ENCODE measurements at places on chromosomes 2 and 18.

DNA sequence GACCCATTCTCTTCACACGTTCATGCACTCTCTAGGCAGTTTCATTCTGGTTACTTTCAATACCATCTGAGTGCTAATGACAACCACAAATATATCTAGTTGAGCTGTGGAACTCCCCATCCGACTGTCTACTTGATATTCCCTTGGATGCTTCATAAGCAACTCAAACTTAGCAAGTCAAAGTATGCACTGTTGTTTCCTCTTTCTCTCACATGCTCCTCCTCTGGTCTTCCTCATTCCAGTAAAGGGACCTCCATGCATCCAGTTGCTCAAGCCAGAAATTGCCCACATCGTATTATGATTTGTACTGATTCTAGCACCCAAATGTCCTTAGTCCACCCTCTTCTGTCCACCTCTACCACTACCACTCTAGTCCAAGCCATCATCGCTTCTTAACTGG is 22.3 kb downstream of the SEMA4F start:
- no peak for DNase-seq

DNA sequence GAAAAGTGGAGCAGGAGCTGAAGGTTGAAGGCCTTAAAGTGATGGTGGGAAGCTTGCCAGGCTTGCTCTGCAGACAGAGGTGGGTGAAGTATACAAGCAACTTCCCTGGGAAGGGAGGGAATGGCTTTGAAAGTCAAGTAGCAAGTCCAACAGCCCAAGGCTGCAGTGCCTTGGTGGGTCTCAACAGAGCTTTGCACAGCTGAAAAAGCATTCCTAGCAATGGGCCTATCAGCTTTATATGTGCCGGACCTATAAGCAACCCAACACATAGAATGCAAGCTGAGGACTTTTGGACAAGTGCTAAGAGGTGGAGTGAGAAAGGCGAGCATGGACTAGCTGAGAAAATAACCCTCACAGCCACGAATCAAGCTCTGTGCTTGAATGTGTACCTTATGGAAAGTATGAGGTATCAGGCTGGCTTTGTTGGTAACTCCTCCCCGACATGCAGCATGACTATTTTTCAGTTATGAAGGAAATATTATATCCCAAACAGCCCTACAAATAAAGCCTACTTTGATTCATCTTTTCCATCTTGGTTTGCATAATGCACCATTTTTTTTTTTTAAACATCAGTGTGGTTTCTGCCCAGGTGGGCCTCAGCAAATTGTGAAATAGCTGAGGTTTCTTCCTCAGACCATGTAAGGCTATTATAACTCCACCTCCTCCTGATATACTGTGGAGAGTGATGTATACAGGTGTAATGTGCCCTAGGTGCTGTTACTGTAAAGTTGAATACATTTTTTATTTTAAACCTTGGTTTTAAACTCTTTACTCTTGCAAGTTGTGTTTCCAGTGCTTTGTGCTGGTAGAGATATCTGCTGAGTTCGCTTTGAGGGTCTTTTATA is 241.4 kb upstream of the CXCR4 start:
- DNase-seq: no peak

DNA sequence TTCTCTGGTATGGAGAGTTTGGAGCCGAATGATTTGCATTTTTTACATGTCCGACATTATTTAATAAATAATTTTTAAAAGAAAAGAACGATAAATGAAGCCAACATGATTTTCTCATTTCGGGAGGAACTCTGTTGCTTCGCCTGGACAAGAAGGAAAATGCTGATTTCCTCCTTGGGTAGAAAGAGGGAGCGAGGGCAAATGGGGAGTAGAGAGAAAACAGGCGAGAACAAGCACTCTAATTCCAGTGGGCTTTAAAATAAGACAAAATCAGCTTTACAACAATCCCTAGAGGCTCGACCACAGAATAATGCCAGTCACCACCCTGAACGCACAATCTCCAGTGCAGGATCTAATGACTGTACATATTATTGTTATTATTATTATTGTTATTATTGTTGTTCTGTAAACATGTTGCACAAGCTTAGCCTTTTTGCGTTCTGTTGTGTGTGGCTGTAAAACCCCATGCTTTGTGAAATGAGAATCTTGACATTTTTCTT is 3.7 kb downstream of the DLX1 start:
- no peak for DNase-seq

DNA sequence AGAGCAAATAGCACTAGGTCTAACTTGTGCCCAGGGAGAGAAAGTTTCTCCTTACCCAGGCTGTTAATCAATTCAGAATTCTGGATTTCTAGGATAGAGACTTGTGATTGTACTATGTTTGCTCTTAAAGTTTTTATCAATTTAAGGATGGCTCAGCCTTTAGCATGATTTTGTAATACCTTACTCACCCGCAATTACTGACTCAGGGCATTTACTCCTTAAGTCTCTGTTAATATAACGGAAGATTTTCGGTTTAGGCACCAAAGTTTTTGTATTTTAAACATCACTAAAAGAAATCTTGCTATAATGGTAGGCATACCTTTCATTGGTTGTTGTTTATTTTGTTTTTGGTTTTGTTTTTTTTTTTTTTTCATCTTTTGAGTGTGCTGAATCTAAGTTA is 358.2 kb downstream of the RBM43 start:
- no peak for DNase-seq

- DNase-seq: no peak
These were observed 609 bp downstream of the TPGS2 start for GRCh38 chr18:36828157-36828629.

- DNase-seq: no peak
These were observed 79.1 kb downstream of the TGIF1 start for GRCh38 chr18:3529077-3529476.

- DNase-seq: peak; percentile 29
These were observed 1.0 kb upstream of the GMPPA start for GRCh38 chr2:219497495-219498279.

DNA sequence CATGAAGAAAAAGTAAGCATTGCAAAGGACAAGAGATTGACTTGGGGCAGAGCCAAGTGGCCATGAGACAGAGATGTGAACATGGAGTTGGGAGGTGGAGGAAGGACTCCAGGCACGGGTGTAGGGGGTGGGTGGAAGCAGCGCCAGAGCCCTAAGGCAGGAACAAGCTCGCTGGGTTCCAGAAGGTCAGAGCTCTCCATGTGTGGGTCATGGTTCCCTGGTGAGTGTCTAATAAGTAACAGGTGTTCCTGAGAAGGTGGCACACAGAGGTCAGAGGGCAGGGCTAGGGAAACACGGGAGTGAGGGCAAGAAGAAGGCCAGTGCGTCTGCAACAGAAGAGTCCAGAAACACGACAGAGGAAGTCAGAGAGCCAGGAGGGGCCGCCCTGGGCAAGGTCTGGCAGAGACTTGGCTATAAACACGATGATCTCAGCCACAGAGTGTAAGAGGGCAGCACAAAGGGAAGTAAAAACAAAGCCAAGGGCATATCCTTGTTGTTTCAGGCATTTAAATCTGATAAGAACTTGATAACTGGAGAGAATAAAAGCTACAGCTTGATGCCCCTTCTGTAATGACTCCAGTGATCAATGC is 260.8 kb downstream of the TGIF1 start:
- DNase-seq: no peak

GRCh38 chr2:69989009-69989408 is 27.6 kb upstream of the ASPRV1 start:
- DNase-seq: no peak

DNA sequence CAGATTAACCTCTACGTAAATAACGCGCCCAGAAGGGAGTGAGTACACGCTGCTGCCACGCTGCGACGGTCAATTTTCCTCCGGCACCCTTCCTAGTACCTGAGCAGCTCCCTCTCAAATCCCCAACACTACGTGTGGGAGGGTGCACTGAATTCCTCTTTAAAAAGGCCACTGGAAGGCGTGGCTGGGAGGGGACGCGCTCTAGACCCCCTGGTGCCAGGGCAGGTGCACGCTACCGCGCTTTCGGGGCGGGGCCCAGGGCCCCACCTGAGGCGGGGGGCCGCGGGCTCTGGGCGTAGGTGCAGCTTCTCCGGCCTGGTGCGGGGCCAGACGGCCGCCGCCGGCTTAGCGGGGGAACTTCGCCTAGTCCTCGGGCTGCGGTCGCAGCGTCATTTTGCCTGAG is 668 bp upstream of the ANKRD12 start:
- DNase-seq: no peak

GRCh38 chr2:45710468-45710867 is 59.0 kb downstream of the PRKCE start:
- no peak for DNase-seq

GRCh38 chr2:3731829-3732228 is 28.5 kb downstream of the DCDC2C start:
- no peak for DNase-seq

- DNase-seq: no peak
These were observed 32.5 kb downstream of the BMPR2 start for GRCh38 chr2:202408546-202409140.

- no peak for DNase-seq
These were observed 142.9 kb downstream of the CHST9 start for GRCh38 chr18:27042177-27042576.

DNA sequence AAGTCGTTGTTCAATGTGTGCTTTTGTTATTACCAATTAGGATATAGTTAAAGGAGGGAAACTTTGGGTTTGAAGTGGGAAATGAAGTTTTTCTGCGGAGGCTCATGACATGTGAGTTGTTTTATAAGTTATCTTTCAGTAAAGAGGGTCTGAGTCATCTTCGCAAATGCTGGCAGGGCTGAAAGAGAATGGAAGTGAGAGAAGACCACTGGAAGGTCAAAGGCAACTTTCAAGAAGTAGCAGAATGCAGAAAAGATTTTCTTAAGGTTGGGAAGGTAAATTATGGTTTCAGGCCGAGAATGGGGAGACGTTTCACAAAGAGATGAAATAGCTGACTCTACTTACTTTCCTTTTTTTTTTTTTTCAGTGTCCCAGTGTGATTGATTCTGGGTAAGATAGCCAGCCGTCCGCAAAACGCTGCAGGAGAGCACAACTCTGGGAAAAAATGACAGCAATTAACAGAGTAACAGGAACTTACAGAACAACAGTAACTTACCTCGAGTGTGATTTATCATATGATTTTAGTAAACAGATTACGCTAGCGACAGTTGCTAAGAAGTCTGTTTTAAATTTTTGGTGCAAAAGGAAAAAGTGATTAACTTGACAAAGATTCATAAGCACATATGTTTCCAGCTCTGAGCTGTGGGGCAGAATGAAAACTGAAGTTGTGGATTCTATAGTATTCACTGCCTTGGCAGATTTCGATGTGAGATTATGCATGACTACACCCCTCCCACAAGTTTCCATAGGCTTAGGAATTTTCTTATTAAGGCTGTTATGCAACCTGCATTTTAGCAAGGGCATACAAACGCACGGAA is 46.8 kb upstream of the ACTR3 start:
- no peak for DNase-seq

GRCh38 chr2:36357847-36358659 is 2.5 kb downstream of the CRIM1 start:
- DNase-seq: no peak

DNA sequence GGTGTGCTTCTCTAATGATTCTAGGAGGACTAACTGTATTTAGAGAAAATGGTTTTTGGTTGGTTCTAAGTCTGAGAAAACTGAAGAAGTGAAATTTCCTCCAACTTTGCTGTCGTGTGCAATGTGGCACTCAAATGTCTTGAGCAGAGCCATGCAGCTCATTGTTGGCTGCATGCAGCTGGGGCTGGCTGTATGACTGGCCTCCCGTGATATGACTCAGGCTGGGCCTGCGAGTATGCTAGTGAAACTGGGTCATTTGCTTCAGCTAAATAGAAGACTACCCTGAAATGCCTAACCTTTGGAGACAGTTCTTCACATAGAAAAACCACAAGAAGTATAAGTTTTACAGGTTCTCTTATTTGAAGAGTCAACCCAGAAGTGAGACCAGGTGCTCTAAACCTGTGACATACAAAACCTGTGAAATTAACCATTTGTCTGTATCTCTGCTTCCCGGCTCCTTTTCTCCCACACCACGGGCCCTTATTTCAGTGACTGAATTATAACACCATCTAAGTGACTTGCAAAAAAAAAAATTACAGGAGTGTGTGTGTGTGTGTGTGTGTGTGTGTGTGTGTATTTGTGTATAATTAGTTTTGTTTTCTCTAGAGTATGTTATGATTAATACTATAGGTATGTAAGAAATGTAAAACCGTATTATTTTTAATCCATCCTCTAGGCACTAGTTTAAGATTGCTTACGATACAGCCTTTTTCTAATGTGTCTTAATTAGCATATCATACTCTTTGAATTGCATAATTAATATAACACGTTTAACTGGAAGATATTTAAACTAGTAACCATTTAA is 15.9 kb downstream of the POLI start:
- peak; percentile 76 for DNase-seq

- DNase-seq: no peak
These were observed 299.3 kb downstream of the RND3 start for GRCh38 chr2:150188177-150188576.

- no peak for DNase-seq
These were observed 121.8 kb upstream of the TMEM200C start for GRCh38 chr18:6017171-6017570.

- no peak for DNase-seq
These were observed 32.0 kb upstream of the PLB1 start for GRCh38 chr2:28463893-28464292.

DNA sequence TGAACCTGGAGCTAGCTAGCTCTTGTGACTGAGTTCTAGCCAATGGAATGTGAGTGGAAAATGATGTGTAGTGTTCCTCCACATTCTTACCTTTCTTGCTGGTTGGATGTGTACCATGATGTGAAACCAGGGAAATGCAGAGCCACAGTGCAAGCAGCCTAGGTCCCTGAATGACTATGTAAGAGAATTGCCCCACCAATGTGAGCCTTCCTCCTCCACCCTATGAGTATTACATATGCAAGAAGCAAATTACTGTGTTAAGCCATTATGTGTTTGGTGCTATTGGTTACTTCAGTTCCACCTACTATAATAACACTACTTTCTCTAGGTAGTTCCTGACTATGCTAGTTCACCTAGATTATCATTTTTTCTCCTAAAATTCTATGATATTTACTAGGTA is 39.6 kb downstream of the LCLAT1 start:
- no peak for DNase-seq

Measured in stimulated activated naive CD4-positive, alpha-beta T cell treated with Interleukin-2 at 50 U/mL for 16 hours (primary cell).